ENCODE measurements at places on chromosomes 16 and 17.

- DNase-seq: peak; percentile 21
Measured at GRCh38 chr16:75138636-75139035, 9.7 kb upstream of the ZFP1 start.

DNA sequence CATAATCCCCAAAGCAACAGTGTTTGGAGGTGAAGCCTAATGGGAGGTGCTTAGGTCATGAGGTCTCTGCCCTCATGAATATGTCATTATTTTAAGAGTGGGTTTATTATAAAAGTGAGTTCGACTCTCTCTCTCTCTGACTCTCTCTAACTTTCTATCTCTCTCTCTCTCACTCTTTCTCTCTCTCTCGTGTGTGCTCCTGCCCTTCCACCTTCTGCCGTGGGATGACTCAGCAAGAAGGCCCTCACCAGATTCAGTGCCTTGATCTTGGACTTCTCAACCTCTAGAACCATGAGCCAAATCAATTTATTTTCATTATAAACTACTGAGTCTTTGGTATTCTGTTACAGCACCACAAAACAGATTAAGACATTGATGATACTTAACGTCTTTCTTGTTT, 53.7 kb upstream of the TANC2 start:
- DNase-seq: no peak

DNA sequence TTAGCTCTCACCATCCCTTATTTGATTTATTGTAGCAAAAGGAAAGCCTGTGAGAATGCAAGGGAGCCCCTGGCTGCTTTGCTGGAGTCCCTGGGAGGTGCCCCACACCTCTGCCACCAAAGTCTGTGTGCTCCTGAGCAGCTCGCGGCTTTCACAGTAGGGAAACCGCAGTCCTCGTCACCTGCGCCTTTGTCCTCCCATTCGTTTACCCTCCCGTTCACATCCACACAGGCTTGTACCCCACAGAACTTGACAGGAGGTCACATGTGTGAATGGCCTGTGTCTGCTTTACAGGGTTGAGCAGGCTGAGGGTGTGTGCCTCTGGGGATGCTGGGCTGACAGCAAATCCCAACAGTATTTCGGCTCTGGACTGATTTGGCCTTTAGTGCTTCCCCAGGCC, 152.5 kb downstream of the LGALS9B start:
- no peak for DNase-seq

- DNase-seq: no peak
Measured at GRCh38 chr17:2542456-2542855, 30.8 kb upstream of the METTL16 start.

- no peak for DNase-seq
Measured at GRCh38 chr16:28900601-28901000, 22.3 kb downstream of the ATP2A1 start.

DNA sequence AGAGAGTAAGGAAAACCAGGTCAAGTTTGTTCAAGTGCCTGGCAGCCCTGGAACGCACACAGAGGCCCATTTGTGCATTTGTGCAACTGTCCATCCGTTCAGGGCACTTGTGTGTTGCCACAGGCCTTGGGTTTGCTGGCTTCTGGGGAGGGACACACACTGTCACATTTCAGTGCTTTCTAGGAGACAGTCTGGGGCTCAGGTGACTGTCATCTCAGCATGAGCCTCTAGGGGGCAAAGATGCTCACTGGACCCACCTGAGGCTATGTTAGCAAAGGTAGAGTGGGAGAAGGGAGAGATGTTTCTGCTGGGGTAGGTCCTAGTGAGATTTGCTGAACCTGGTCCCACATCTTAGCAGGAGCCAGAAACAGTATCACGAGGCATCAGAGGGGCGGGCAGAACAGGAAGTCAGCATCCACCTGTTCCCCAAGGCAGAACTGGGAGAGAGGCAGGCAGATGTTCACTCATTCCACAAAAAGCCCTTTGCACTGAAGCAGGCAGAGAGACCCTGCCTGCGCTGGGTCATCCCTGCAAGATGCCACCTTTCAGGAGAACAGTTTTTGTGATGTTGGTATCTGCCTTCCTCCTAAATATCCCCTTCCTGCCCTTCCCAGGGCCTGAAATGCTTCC, 48.5 kb downstream of the RAI1 start:
- DNase-seq: no peak

DNA sequence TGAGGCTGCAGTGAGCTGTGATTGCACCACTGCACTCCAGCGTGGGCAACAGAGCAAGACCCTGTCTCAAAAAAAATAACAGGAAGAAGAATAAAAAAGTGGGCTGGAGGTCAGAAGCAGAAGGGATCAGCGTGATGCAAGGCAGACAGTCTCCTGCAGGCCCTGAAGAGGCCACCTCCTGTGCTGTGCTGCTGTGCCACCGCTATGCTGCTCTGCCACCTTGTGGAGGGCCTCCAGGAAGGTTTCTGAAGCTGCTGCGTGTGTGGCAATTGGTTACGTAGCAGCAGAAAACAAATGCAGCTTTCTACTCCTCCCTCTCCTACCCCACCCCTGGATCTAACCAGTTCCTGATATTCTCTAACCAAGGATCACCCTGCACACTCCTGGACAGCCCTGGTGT, 815.5 kb downstream of the KCNJ18 start:
- no peak for DNase-seq

- no peak for DNase-seq
Measured at GRCh38 chr16:10266809-10267208, 84.6 kb upstream of the GRIN2A start.

DNA sequence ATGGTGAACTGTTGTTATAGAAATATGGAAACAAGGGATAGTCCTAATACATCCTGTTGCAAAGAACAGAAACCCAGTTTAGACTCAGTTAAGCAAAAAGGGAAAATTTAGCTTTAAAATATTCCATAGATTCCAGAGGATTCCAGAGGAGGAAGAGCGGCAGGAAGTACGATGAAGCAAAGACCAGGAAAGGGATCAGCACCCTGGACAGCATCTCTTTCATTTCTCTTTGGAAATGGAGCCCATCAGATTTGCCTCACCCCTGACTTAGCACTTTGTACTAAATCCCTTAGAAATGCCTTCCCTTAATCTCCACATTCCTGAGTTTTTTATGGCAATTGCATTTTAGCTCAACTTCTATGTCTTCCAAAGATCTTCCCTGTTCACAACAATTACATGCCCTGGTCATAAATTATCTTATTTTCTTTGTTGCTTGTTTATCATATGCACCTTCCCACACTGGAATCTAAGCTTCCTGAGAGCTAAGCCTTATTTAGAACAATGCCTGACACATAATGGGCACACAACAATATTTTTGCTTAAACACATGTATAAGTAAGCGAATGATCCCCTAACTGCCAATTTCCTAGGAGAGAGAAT, 150.0 kb upstream of the RBFOX1 start:
- DNase-seq: no peak

DNA sequence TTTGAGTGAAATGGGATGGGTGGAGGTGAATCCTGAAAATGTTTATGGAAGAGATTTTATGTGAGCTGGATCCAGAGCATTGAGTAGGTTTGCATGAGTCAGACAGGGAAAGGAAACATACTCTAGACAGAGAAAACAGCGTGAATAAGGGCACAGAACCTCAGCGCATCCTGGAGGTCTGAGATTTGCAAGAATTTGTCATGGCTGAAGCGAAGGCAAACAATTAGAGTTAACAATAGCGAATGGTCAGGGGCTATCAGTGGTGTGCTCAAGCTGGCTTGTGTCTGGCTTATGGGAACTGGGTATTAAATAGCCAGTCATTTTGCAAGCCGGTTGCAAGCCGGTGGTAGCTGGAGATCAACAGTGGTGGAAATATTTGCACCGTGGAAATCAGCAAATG, 36.4 kb downstream of the MAP2K6 start:
- no peak for DNase-seq
